ENCODE measurements at places on chromosomes 13 and 19.

- DNase-seq: peak; percentile 81
These were observed 32.2 kb upstream of the TNFAIP8L1 start for GRCh38 chr19:4606921-4607678.

DNA sequence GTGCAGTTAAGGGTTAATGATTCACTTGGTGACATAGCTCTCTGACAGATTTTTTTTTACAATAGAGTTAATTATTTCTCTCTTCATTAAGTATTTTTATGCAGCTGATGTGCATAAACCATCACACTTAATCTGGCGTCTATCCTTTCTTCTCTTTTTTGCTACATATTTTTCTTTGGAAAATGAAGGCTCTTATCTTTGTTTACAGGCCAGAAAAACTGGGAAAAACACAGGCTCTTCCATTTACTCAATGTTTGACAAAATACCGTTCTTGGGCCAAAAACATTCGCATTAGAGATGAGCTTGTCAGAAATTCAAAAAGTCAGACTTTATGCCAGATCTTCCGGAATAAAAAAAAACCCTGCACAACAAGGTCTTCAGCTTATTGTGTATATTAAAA is 12.0 kb downstream of the ZNF253 start:
- DNase-seq: no peak

- no peak for DNase-seq
These were observed 24.3 kb downstream of the PEPD start for GRCh38 chr19:33497131-33497777.

DNA sequence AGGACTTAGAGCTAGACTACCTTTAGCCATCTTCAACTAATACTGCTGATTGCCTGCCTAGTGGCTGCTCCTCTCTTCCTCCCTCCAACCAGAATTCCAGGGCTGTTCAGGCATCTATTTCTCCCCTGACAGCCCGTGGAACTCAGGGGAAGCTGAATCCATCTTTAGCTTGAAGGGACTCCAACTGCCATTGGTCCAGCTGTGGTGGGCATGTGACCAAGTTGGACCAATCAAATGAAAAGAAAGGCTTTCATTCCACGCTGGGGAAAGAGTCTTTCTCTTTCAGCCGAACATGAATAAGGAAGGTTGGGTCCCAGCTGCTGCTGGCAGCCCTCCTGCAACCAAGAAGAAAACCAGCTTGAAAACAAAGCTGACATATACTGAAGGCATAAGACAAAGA is 168.5 kb upstream of the OBI1 start:
- DNase-seq: no peak

DNA sequence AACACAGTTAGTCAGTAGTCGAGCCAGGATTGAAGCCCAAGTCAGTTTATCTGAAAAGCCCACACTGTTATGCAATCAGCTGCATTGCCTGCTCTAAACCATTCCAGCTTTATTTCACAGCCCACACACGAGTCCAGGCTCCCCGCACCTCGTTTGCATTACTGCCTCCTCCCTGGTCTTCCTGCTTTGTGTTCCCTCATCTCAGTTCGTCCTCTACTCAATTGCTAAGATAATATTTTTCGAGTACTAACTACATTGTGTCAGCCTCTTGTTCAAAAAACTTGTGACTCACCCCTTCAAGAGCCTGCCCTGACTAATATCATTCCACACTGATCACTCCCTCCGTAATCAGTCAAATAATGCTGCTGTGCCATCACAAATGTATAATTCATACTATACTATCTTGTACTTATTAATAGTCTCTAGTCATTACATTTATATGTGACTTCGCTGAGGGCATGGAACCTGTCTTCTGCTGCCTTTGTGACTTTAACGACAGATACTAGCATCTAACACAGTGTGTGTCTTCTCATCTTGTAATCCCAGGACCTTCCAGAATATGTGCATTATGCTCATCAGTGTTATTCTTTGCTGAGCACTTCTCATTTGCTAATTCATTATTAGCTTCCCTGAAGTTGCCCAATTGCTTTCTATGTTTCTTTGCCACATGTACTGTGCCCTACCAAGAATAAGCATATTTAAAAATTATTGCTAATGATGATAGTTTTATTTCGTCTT is 26.2 kb upstream of the WDFY2 start:
- DNase-seq: no peak
